ENCODE measurements at places on chromosomes 11 and 22. TPM values are rescaled to one million over a fixed set of nuclear protein-coding genes. Genes with fewer than 3 reads are reported as not detected.
A peak's percentile ranks its signal among the peaks of the same experiment; 100 is the strongest.

RIBC2 gene
- total RNA-seq, result 0.88 TPM

- DNase-seq, result no peak
Measured at GRCh38 chr22:37146051-37146385, 3.7 kb downstream of the IL2RB start.

DNA sequence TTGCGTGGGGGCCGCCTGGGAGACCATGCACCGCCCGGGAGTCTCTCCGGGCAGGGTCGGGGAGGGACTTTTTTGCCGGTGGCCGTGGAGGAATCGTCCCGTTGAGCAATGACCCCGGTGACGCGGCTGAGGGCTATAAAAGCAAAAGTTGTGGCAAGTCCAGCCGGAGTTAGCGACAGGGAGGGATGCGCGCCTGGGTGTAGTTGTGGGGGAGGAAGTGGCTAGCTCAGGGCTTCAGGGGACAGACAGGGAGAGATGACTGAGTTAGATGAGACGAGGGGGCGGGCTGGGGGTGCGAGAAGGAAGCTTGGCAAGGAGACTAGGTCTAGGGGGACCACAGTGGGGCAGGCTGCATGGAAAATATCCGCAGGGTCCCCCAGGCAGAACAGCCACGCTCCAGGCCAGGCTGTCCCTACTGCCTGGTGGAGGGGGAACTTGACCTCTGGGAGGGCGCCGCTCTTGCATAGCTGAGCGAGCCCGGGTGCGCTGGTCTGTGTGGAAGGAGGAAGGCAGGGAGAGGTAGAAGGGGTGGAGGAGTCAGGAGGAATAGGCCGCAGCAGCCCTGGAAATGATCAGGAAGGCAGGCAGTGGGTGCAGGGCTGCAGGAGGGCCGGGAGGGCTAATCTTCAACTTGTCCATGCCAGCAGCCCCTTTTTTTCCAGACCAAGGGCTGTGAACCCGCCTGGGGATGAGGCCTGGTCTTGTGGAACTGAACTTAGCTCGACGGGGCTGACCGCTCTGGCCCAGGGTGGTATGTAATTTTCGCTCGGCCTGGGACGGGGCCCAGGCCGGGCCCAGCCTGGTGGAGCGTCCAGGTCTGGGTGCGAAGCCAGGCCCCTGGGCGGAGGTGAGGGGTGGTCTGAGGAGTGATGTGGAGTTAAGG, at the start of gene NEAT1:
NEAT1 (plus strand) TSS at position 166 of the 883 bp plus-strand sequence.
- no peak for DNase-seq

DNA sequence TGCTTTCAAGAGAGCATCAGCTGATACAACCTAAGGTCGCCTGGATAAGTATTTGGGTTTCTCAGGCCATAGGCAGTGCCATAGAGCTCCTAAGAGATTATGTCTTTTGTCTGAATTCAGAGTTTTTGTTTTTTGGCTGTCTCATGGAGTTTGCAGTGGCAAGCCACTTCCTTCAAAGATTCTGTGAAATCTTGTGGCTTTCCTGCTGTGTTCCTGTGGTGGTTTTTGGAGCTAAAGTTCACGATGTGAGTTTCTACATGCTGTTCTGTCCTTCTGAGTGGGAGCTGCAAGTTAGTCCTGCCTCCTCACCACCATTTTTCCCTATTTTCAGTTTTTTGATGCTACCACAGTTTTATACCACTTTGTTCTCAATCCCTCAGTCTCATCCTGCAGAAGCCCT, 111.4 kb downstream of the COMMD9 start:
- no peak for DNase-seq

- peak; percentile 62 for DNase-seq
Measured at GRCh38 chr11:75469785-75470405, 36.9 kb upstream of the KLHL35 start.

- no peak for DNase-seq
Measured at GRCh38 chr11:26929806-26930517, 64.0 kb upstream of the FIBIN start.

DNA sequence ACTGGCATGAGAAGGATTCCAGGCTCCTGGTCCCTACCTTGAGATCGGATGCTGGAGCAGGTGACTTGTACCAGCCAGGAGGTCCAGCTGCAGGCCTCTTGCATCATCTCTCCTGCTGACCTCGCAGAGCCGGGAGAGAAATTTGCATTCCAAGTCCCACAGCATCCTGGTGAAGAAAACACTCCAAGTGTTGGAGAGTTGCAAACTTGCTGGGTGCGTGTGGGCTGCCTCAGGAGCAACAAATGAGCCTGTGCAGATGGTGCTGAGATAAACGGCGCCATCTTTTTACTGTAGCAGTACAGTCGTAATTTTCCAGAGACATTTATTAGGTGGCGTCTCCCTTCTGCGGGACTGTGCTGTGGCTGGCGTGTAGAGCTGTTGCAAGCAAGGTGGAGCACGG, 32.1 kb upstream of the ZBTB16 start:
- no peak for DNase-seq
